ENCODE measurements at places on chromosomes 11 and 22.

GRCh38 chr11:95093548-95093947 is 3.9 kb downstream of the ENDOD1 start:
- no peak for DNase-seq

GRCh38 chr22:32910429-32910772 is 108.9 kb downstream of the TIMP3 start:
- DNase-seq: no peak

DNA sequence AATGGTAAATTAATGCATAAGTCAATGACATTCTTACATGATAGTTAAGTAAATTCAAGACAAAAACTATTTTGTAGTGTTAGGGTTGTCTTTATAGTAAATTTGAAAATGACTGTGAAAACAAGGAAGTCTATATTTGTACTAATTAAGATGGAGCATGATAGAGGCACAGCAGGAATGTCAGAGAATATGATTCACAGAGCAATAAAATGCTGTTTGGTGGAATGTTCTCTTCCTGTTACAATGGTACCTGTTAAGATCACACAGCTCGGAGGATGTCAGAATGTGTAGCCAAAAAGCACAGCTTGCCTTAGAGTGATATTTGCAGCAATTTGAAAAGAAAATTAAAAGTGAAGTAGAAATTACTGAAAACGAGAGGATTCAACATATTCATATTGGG is 2339.7 kb upstream of the RAG2 start:
- DNase-seq: no peak

- DNase-seq: no peak
Observed at GRCh38 chr11:23405350-23405937, 545.2 kb upstream of the CCDC179 start.

- DNase-seq: no peak
Observed at GRCh38 chr11:47147250-47147649, 29.4 kb downstream of the ARFGAP2 start.

GRCh38 chr11:57210781-57211180 is 26.3 kb downstream of the APLNR start:
- no peak for DNase-seq

DNA sequence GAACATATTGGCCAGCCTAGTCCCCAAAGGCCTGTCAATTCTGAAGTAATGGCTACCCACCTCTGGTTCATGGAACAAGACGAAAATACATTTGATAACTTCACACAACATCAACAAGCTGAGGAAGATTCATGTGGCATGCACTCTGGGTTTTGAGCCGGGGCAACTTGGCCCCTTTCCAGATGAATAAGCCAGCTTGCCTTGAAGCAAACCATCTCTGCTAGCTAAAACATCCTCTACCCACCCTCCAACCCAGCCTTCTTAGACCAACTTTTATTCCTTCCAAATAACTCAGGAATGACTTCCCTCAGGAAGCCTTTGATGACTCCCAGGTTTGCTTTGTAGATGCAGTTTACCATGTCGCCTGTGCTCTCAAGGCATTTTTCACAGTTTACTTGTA is 94.4 kb downstream of the SLC1A2 start:
- DNase-seq: no peak

DNA sequence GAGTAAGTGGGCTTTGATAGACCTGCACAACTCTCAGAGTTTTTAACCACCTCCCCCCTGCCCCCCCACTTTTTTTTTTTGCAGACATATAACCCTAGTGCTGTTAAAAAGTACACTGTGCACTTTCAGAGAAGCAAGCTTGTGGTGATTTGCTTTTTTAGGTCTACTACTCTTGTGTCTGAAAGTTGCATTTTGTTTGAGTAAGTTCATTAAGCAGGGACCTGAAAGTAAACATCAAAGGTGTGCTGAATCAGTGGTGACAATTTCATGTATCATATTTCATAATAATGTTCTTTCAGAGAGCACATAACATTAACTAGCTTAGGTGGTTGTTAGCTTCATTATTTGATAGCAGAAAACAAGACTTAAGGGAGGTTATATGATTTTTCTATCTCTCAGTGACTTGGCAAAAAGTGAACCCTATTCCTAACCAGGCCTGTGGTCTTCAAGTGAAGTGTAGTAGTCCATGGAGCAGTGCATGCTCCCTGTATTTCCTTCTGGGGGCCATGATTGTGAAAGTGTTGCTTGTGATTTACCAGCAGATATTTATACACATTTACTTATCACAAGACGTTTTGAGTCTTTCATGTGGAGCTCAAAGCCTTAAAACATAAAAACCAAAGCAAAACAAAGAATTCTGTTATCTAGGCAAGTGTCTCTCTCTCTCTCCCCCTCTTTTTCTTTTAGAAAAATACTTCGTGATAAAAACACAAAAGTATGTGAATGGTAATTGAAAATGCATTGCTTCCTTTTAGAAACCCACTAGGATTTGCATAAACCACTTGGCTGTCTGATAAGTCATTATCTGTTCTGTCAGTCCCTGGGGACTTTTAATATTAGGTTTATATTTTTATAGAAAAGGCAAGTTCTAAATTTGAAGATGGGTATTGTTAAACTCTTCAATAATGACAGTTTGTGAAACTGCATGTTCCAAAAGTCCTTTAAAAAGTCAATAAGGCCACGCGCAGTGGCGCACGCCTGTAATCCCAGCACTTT is 7.5 kb upstream of the RAG2 start:
- no peak for DNase-seq

GRCh38 chr11:11021563-11021962 is 163.7 kb upstream of the ZBED5 start:
- DNase-seq: no peak
